ENCODE measurements at places on chromosomes 1 and 21.

DNA sequence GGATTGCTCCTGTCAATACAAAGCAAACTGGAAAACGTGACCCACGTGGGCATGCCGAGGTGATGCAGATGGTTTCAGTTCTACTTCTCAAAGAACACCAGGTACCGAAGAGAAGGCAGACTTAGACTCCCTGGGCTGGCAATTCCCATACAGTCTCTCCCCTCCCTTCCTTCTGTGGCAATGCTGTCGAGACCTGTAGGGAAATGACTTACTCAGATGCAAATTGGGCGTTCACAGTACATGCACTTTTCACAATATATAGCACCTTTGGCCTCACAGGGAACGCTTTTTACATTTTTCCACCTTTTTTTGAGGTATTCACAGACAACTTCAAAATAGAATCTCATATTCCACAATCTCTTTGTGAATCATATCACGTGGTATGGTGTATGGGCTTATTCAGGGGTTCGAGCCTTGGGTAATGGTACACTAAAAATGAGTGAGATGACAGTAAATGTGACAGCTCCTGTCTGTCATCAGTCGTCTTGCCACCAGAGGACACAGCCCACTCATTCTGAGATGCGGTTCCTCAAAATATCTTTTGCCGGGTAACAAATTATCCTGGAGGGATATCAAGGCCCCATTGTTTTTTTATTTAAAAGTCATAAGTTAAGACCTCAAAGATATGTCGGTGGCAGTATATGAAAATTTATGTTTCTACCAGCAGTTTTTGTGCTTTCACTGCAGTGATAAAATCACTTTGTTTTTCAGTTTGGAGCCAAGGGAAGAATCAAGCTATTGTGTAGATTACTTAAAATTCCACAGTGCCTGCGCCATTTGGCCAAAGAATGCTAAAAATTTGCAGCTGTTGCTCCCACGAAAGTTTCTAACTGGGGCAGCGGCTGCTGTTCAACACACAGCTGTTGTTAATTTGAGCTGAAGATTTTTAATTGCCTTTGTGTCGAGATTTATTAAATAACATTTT, 168.4 kb downstream of the ZZZ3 start:
- no peak for DNase-seq

DNA sequence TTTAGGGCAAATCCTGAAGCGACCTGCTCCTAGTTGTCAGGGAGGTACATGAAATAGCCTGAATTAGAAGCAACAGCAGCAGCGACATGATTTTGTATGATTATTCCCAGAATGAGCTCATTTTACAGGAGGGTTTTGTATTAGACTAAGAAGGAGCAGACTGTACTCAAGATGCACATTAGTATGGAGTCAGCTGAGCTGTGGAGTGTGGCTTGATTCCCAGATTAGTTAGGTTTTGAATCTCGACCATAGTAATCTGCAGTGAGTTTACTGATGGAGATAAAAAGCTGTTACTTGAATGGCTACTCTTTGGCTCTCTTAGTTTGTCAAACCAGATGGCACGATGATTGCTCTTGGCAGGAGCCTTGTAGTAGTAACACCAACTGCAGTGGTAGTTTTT, 143.1 kb downstream of the PHTF1 start:
- DNase-seq, result no peak

GRCh38 chr1:119005724-119006405, 17.7 kb upstream of the TBX15 start:
- DNase-seq, result no peak

GRCh38 chr1:183992424-183992823, 45.1 kb downstream of the COLGALT2 start:
- DNase-seq, result no peak

- no peak for DNase-seq
Measured at GRCh38 chr1:23434260-23434775, 9.8 kb upstream of the TCEA3 start.

GRCh38 chr1:215256936-215257679, 174.6 kb downstream of the KCNK2 start:
- no peak for DNase-seq

GRCh38 chr1:185676969-185677368, 57.2 kb upstream of the HMCN1 start:
- no peak for DNase-seq

GRCh38 chr21:33088384-33088783, 18.4 kb downstream of the OLIG1 start:
- no peak for DNase-seq

GRCh38 chr21:29135481-29135880, 5.0 kb downstream of the MAP3K7CL start:
- DNase-seq, result no peak

DNA sequence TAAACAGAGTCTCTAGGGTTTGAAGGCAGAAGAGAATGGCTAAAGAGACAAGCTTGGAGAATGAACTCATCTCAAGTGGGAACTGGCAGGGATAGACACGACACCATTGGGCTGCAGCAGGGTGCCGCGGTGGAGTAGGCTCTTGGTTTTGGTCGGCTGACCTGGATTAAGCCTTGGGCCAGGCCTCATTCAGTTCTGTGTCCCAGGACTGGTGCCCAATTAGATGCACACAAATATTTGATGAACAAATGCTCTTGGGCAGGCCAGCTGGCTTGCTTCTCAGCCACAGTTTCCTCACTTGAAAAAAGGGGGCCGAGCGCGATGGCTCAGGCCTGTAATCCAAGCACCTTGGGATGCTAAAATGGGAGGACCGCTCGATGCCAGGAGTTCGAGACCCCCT, 53.4 kb upstream of the CITED4 start:
- DNase-seq, result no peak

GRCh38 chr1:198320759-198321158, 164.0 kb downstream of the NEK7 start:
- no peak for DNase-seq

GRCh38 chr1:147080006-147080661, 92.1 kb downstream of the PRKAB2 start:
- DNase-seq, result no peak

DNA sequence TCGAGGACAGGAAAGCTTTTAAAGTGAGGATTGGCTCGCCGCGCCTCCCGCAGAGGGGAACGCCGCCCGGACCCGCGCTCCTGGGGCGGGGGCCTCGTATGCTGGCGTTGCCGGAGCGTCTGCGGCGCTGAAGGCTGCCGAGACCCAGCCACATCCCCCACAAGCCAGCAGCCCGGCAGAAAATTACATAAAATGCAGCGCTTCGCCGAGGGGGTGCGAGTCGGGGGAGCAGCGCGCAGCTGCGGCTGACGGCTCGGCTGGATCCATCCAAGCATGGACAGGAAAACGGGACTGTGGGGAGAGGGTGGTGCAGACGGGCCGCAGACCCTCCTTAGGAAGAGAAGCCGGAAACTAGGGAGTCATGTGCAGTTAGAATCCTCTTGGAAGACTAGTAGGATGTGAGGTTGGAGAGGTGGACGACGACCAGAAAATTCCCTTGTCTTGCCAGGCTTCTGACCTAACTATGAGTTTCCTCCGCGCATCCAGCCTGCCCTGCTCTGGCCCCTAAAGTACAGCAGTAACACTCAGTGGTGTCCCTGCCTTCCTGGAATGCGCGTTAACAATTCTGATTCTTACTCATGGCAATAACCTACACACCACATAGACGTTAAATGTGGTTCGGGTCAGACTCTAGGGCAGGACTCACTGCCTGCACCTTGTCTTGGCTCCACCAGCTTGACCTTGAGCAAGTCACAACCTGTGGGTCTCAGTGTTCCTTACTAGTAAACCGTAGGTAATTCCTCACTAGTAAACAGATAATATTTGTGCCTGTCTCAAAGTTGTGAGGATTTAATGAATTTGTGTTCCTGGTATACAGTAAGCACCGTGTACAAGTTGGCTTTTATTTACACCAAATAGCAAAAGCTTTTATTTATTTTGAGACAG, 953 bp upstream of the BRWD1 start:
- no peak for DNase-seq

- no peak for DNase-seq
Measured at GRCh38 chr1:59016390-59016789, 232.5 kb upstream of the JUN start.

GRCh38 chr21:46634966-46635323, 529 bp upstream of the PRMT2 start:
- DNase-seq, result no peak

Measured in memory B cell (primary cell).